PC-3 (cell line): ENCODE measurements at places on chromosomes 16 and 17.

- no peak for DNase-seq
These were observed at the start of gene SF3B3 for GRCh38 chr16:70523743-70524398. Gene SF3B3 (plus strand): TSS chr16:70523816. CDS start chr16:70526657, 2,841 bp downstream.

GRCh38 chr17:47704736-47705135 is 10.8 kb downstream of the TBKBP1 start:
- no peak for DNase-seq

DNA sequence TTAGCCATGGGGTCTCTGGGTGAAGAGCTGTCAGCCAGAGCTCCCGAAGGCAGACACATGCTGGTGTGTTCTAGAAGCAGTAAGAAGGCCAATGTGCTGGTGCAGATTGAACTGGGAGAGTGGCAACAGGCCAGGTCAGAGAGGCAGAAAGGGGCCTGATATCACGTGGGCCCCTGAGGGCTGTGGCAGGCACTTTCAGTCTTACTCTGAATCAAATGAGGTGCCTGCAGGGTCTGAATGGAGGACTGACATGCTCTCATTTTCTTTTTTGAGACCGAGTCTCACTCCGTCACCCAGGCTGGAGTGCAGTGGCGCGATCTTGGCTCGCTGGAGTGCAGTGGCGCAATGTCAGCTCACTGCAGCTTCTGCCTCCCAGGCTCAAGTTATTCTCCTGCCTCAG is 293.8 kb downstream of the ABCC12 start:
- DNase-seq, result no peak

- DNase-seq, result peak; percentile 18
These were observed 12.9 kb downstream of the GAN start for GRCh38 chr16:81327447-81328196.

DNA sequence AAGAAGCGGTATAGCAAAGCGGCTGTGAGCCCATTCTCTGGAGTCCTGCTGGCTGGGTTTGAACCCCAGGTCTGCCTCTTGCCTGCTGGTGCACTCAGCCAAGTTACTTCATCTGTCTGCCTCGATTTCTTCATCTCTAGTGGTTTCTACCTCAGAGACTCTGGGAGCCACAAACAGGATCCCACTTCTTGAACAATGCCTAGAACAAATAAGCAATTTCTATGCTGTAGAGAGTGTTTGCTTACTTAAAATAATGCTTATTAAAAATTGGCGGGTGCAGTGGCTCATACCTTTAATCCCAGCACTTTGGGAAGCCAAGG is 75.5 kb downstream of the CMIP start:
- no peak for DNase-seq
